ENCODE measurements at places on chromosomes 3 and 15.

GRCh38 chr3:191087391-191087790 lies 111.7 kb upstream of the OSTN start:
- no peak for DNase-seq

DNA sequence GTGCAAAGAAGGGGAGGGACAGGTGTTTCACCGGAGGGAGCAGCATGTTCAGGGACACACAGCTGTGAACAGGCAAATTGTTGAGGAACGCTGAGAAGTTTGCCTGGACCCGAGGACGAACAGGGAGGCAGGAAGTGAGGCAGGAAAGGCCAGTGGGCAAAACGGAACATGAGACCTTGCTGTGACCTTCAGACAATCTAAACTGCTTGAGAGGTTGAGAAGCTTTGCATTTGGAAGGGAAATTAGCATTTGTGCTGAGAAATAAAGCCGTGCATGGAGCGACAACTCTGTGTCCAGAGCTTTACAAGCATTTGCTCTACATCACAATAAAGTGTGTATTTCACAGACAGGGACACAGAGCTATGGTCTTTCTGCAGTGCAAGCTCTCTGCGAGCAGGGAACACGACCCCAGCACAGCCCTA lies 47.9 kb downstream of the CDC25A start:
- DNase-seq: no peak

GRCh38 chr3:98012979-98013378 lies 22.1 kb downstream of the GABRR3 start:
- DNase-seq: no peak

- DNase-seq: no peak
Observed at GRCh38 chr15:51750186-51750585, 1.2 kb upstream of the TMOD2 start.

- peak; percentile 7 for DNase-seq
Observed at GRCh38 chr3:109806929-109807328, 469.6 kb upstream of the DPPA4 start.

Measured in CD4-positive, CD25-positive, alpha-beta regulatory T cell (primary cell).